ENCODE measurements at places on chromosomes 3 and 15.

- no peak for DNase-seq
Observed at GRCh38 chr15:52155878-52156277, 35.3 kb downstream of the GNB5 start.

DNA sequence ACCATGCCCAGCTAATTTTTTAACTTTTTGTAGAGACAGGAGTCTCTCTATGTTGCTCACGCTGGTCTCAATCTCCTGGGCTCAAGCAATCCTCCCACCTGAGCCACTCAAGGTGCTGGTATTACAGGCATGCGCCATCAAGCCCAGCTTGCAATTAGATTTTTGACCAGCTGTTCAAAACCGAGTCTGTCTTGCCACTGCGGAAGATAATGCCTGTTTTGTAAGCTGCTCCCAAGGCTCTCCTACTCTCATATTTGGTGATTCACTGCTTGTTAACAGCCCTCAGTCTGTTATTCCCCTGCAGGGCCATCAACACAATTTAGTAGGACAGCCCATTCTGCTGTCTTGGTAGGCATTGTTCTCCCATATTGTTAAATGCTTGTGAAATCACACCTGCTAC lies 17.8 kb upstream of the MCCC1 start:
- DNase-seq, result no peak

DNA sequence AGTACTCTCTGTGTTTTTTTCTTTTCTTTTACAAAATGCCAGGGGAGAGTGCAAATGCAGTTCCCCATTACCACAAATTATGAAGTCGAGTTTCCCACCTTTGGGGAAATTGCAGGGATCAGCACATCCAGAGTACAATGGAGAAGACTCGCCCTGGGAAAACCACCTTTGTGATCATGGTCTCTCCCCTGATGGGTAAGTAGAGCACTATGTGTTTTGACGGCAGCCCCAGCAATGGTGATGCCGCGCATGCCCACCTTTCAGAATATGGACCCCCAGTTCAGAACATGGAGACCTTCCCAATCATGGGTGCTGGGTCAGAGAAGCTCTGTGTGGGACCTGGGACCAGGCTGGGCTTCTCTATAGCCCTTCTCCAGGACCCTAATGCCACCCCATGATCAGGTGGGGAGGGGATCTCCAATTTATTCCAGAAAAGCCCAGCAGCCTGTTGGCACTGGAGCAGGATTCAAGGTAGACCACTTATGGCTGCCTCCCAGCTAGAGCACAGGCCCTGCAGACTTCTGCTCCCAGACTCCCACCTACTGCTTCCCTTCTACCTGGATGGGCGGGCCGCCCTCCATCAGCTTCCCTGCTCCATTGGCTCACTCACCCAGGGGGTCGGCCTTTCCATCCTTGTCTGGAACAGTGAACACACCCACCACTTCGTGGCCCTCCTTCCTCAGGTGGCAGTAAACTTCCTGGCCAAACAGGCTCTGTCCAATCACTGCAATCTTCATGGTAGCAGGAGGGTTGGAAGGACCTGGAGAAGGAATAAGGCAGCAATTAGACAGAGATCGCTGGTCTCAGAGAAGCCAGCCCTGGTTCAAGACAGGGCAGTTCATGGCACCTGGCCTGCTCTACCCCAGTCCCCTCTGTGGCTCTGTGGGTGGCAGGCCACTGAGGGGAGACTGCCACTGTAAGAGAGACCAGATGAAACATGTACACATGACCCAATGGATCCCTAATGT lies 19.9 kb downstream of the ALDH1L1 start:
- no peak for DNase-seq

DNA sequence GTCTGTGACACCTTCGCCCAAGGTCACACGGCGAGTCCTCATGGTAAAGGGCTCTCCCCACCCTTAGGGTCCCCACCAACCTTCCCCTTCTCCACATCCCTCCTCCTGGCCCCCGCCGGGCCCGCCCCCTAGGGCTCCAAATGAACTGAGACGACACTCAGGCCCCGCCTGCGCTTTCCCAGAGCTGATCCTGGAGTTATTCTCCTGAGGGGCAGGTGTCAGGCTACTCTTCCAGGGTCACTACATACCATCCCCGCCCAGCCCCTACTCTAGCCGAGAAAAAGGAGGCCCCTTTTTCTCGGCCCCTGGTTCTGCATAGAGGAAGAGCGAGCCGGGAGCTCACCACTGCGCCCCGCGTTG lies 292 bp downstream of the USP4 start:
- DNase-seq, result no peak

Measured in inflammatory macrophage treated with lipopolysaccharide for 1 hour (primary cell).